ENCODE measurements at places on chromosomes 2 and 18.

DNA sequence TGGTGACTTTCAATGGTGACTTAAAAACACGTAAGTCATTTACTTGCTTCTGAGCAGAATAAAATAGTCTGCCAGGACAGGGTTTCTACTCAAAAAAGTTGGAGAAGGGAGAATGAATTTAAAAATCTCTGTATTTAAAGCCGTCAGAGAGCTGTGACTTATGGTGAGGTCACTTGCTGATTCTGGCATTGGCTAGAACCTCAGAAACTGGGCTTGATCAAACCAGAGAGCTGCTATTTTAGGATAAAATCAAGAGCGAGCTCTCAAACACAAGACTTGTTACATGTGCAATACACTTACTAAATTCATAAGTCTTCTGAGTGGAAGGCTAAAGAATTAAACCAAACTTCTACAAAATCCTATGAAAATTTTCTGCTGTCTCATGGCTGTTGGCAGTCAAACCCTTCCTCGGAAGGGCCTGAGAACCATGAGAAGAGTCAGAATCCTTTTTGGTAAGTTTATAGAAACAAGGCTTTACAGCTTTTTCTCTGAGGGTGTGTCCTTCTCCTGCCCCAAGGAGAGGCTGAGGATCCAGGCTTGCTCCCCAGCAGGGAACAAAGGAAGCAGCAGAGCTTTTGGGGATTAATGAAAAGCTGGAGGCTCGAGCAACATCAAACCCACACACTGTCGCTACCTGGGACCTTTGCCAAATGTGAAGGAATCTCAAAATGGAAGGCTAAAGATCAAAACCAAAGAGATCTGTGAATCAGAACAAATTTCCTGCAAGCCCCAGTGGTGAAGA, 816.4 kb downstream of the SOCS6 start:
- no peak for DNase-seq

DNA sequence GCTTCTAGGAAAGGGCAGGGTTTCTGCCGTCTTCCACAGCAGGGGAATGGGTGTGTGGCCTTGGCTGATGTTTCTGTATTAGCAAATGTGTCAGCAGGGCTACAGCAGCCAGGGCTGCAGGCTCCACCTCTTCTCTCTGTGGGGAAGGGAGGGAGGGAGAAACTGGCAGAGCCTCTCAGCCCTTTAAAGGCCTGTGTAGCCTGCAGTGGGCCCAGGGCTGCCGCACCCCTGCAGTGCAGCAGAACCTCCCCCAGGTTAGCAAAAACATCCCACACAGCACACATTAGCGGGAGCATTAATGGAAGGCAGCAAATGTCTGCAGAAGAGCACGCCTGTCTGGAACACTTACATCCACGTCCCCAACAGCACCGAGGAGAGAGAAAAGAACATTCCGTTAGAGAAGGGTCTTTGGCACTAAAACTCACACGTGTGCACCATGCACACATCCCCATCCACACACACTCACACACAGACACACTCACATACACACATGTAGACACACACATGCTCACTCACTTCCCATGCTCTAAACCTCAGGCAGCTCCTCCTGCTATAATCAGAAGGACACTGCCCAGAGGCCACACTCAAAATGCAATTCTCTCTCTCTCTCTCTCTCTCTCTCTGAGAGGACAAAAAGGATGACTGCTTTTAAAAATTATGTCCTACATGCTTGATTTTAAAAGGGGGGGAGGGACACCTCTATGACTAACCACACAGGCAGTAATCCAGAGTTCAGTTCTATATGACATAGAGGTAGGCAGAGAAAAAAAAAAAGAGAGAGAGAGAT, 24.1 kb downstream of the MRPL35 start:
- no peak for DNase-seq

GRCh38 chr2:118539290-118539689, 308.2 kb downstream of the EN1 start:
- DNase-seq, result no peak

GRCh38 chr18:21575656-21576055, 24.8 kb downstream of the ESCO1 start:
- DNase-seq, result no peak

DNA sequence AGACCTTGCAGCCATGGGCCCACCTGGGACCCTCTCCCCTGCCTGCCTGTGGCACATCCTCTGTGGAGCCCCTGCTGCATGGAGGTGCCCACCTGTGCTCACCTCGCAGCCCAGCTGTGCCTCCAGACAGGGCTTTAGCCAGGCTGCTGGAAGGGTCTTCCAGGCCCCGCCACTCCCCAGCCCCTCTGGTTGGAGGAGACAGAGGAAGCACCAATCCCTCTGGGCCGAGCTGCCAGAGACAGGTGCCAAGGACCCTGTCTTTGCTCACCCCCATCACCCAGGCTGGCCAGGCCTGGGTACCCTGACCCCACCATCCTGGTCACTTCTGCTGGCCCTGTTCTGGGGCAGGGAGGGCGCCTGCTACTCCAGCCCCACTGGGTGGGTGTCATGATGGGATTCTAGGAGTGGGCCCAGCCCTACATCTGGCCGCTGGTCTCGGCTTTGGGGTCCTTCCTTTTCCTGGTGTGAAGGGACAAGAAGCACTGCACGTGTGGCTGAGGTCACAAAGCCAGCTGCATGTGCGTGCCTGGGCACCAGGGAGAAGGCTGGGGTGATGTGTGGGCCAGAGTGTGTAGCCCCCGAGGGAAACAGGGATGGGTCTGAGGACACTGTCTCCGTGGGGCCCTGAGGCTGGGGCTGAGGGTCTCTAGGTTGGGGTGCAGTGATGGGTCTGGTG, 9.3 kb upstream of the NEU4 start:
- no peak for DNase-seq

- no peak for DNase-seq
Measured at GRCh38 chr2:172860336-172860707, 124.7 kb downstream of the RAPGEF4 start.

Measured in AG09319 (cell line).